ENCODE measurements at places on chromosomes 6 and 20.

GRCh38 chr6:167481307-167481926, 156.5 kb downstream of the TTLL2 start:
- DNase-seq = no peak

GRCh38 chr6:137492289-137493217, 1.6 kb downstream of the OLIG3 start:
- no peak for DNase-seq

DNA sequence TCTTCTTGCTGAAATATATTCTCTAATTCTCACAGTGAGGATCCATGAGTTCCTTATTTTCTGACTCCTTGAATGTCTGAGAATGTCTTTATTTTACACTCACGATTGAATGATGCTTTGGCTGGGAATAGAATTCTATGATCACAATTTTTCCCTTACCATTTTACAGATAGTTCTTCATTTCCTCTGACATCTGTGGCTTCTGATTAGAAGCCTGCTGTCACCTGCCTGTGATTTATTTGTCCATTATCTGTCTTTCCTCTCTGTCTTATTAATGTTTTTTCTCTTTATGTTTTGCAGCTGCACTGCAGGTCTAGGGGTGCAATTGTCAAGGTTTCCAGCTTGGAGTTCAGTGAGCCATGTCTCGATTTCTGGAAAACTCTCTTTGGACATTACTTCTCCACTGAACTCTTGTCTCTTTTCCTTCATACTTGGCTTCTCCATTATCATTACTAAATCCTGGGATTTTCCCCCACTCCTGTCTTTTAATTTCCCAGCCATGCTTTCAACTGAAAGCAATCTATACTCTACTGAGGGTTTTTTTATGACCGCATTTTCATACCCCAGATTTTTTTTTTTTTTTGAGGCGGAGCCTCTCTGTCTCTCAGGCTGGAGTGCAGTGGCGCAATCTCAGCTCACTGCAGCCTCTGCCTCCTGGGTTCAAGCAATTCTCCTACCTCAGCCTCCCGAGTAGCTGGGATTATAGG, 121.2 kb upstream of the PRND start:
- DNase-seq = no peak

DNA sequence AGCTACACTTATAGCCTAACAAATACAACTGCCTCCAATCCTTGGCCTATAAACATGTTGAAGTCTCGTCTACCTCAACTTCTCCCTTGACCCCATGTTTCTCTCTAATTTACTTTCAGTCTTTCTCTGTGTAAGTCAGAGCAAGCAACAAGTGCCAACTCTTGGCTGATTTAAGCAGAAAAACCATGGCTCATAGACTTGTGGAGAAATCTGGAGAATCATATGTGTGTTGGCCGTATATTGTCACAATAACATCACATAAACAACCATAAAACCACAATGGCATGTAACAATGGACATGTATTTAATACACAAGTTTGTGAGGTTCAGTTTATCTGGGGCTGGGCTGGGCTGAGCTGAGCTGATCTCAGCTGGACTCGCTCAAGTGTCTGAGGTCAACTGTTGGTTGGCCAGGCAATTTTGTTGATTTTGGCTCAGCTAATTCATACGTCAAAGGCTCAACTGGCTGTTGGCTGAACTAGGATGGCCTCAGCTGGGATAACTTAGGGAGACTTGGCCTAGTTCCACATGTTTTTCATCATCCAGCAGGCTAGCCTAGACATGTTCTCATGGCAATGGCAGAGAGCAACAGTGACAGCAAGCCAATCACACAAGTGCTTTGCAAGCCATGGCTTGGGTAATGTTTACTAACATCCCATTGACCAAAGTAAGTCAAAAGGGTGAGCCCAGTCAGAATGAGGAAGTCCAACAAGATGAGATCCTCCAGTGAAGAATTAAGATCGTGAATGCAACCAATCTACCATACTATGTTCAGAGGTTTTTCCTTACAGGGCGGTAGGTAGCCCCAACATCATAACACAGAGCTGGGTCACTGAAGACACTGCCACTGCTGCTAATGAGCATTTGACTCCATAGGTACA, 12.9 kb upstream of the TBC1D22B start:
- no peak for DNase-seq

- DNase-seq = no peak
Measured at GRCh38 chr20:51934301-51935002, 132.1 kb upstream of the SALL4 start.

- no peak for DNase-seq
Measured at GRCh38 chr6:157621406-157621805, 201.6 kb upstream of the SNX9 start.

Measured in CD4-positive, alpha-beta T cell treated with Interferon gamma for 1 hour (primary cell).